Mesothelial cell of epicardium (in vitro differentiated cells): ENCODE measurements at places on chromosomes 3 and 15. TPM values are rescaled to one million over a fixed set of nuclear protein-coding genes. Genes with fewer than 3 reads are reported as not detected.

Gene ESYT3
- 5.9 to 6.9 TPM (median 6.8 TPM) in 3 replicates for total RNA-seq

Gene ADAMTS9
- total RNA-seq: 115 to 129 TPM (median 127 TPM) in 3 replicates

Gene KBTBD12
- 0.07 to 0.09 TPM in 2 of 3 replicates, not detected in the other for total RNA-seq

Gene AMOTL2
- 281 to 297 TPM (median 296 TPM) in 3 replicates for total RNA-seq

Gene IRAK2
- total RNA-seq: 0.69 to 0.97 TPM (median 0.77 TPM) in 3 replicates

Gene SUSD5
- total RNA-seq: 1.3 to 1.8 TPM (median 1.7 TPM) in 3 replicates

Gene CHRNA3
- total RNA-seq: 1.9 to 4.0 TPM (median 2.4 TPM) in 3 replicates

Gene ERC2
- 14.8 to 16.3 TPM (median 15.6 TPM) in 3 replicates for total RNA-seq

Gene GOLGA8J
- not detected in 3 replicates for total RNA-seq

Gene SELENOT
- 43.6 to 51.0 TPM (median 49.2 TPM) in 3 replicates for total RNA-seq

Gene NMNAT3
- 11.0 to 13.6 TPM (median 11.8 TPM) in 3 replicates for total RNA-seq

Gene MYL3
- 5.2 to 6.8 TPM (median 5.3 TPM) in 3 replicates for total RNA-seq

Gene EPHB1
- total RNA-seq: 1.2 to 1.7 TPM (median 1.3 TPM) in 3 replicates

- DNase-seq: no peak
- H3K27ac ChIP-seq: no peak overlapping the region
- H3K36me3 ChIP-seq: no peaks in the 10 kb centered on the region
- H3K4me1 ChIP-seq: peaks cover 3% of the 10 kb centered on the region
- peaks cover 18% of the 10 kb centered on the region for H3K27me3 ChIP-seq
- H3K4me3 ChIP-seq: no peak overlapping the region
Observed at GRCh38 chr3:34793057-34793456, 846.3 kb upstream of the ARPP21 start.

DNA sequence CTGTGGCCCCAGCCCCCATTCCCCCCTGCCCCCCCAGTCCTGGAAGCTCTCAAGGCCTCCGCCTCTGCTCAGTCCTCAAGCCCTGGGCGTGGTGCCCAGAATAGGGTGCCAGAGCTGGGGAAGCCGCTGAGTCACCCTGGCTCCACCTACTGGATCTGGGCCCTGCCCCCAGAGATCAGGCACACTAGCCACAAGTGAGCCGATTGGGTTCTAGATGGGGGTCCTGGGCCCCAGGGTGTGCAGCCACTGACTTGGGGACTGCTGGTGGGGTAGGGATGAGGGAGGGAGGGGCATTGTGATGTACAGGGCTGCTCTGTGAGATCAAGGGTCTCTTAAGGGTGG lies 5.7 kb downstream of the EIF4G1 start:
- H3K4me3 ChIP-seq: no peak overlapping the region
- H3K4me1 ChIP-seq: peaks cover 29% of the 10 kb centered on the region
- H3K27ac ChIP-seq: no peak overlapping the region
- no peaks in the 10 kb centered on the region for H3K27me3 ChIP-seq

DNA sequence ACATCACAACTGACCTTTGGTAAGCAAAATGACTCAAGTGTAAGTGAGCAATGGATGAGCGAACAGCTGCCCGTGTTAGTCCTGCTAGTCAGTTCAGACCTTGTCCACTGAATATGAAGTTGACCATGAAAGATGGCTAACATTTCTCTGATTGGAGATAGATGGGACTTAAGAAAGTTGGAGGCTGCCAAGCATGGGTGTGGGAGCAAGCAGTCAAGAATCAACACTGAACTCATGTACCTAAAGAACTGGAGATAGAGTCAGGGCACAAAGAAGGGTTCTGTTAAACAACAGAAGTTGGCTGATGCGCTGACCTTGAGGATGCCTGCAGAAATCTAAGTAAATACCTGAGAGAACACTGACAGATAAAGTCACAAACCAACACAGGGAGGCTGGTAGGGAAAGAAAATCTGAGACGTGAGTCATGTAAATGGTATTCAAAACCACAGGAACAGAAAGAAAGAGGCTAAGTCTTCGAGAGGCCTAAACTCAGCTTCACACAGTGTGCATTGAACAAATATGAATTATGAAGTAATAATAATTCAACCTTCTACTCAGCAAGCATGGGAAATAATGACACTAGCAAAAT lies 30.7 kb upstream of the ANPEP start:
- H3K4me1 ChIP-seq: peaks cover 15% of the 10 kb centered on the region
- peak overlapping the region; percentile 90 for H3K27ac ChIP-seq
- H3K27me3 ChIP-seq: no peaks in the 10 kb centered on the region
- peaks cover 29% of the 10 kb centered on the region for H3K36me3 ChIP-seq
- no peak overlapping the region for H3K4me3 ChIP-seq

GRCh38 chr15:77002954-77003912 lies 8.3 kb downstream of the PSTPIP1 start:
- no peak overlapping the region for H3K4me3 ChIP-seq
- no peaks in the 10 kb centered on the region for H3K4me1 ChIP-seq
- H3K36me3 ChIP-seq: no peaks in the 10 kb centered on the region

- H3K4me3 ChIP-seq: no peak overlapping the region
- H3K36me3 ChIP-seq: no peaks in the 10 kb centered on the region
- H3K27me3 ChIP-seq: peaks cover 4% of the 10 kb centered on the region
- H3K4me1 ChIP-seq: no peaks in the 10 kb centered on the region
Observed at GRCh38 chr3:44329946-44330345, 8.6 kb upstream of the TCAIM start.

- H3K4me3 ChIP-seq: no peak overlapping the region
- no peaks in the 10 kb centered on the region for H3K36me3 ChIP-seq
- H3K27me3 ChIP-seq: no peaks in the 10 kb centered on the region
- peaks cover 18% of the 10 kb centered on the region for H3K4me1 ChIP-seq
- H3K27ac ChIP-seq: no peak overlapping the region
Observed at GRCh38 chr3:13514639-13515435, 34.1 kb upstream of the FBLN2 start.

- H3K36me3 ChIP-seq: no peaks in the 10 kb centered on the region
- H3K4me1 ChIP-seq: no peaks in the 10 kb centered on the region
- H3K27ac ChIP-seq: no peak overlapping the region
- no peak overlapping the region for H3K4me3 ChIP-seq
- H3K27me3 ChIP-seq: no peaks in the 10 kb centered on the region
- DNase-seq: no peak
Observed at GRCh38 chr3:152346740-152347139, 78.0 kb downstream of the MBNL1 start.

DNA sequence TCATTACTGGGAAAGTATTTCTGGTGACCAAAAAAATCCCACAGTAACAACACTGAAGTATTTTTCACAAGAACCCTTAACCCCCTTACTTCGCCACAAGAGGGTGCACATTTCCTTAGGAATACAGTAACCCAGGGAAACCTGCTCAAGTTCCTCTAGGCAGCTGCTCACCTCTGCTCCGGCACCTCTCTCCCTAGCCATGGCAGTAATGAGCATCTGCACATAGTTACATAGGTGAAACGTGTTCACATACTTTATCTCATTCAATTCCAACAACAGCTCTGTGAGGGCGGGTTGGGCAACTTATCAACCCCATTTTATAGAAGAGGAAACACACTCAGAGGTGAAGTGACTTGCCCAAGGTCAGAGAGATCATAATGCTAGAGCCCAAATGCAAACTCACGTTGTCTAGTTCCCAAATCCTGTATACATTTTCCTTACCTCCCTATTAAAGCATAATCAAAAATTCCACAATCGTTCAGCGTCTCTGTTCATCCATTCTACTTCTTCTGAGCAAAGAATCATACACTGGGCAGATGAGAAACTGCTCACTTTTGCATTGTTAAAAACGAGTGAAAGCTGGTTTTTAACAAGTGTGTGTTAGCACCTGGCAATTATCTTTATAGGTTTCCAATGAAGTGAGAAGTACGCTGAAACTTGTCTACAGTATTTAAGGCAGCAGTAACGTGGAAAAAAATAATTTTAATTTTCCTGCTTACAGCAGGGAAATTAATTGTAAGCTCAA lies 90.7 kb downstream of the IGF2BP2 start:
- peak overlapping the region; percentile 91 for H3K27ac ChIP-seq
- DNase-seq: no peak
- H3K36me3 ChIP-seq: no peaks in the 10 kb centered on the region
- no peaks in the 10 kb centered on the region for H3K27me3 ChIP-seq

- DNase-seq: no peak
- no peaks in the 10 kb centered on the region for H3K36me3 ChIP-seq
- H3K27ac ChIP-seq: no peak overlapping the region
- no peaks in the 10 kb centered on the region for H3K4me1 ChIP-seq
- no peaks in the 10 kb centered on the region for H3K27me3 ChIP-seq
- no peak overlapping the region for H3K4me3 ChIP-seq
Observed at GRCh38 chr3:86702381-86702958, 288.5 kb downstream of the VGLL3 start.

GRCh38 chr3:131047582-131047981 lies 20.9 kb downstream of the NEK11 start:
- no peak for DNase-seq
- H3K27me3 ChIP-seq: no peaks in the 10 kb centered on the region
- no peak overlapping the region for H3K27ac ChIP-seq
- no peaks in the 10 kb centered on the region for H3K4me1 ChIP-seq

GRCh38 chr3:12884186-12884680 lies 42.9 kb upstream of the RPL32 start:
- H3K4me3 ChIP-seq: no peak overlapping the region
- DNase-seq: no peak
- H3K27me3 ChIP-seq: peaks cover 28% of the 10 kb centered on the region
- H3K4me1 ChIP-seq: peaks cover 4% of the 10 kb centered on the region

- H3K27ac ChIP-seq: no peak overlapping the region
- H3K36me3 ChIP-seq: no peaks in the 10 kb centered on the region
- no peak for DNase-seq
Observed at GRCh38 chr3:27990837-27991236, 250.6 kb upstream of the CMC1 start.

DNA sequence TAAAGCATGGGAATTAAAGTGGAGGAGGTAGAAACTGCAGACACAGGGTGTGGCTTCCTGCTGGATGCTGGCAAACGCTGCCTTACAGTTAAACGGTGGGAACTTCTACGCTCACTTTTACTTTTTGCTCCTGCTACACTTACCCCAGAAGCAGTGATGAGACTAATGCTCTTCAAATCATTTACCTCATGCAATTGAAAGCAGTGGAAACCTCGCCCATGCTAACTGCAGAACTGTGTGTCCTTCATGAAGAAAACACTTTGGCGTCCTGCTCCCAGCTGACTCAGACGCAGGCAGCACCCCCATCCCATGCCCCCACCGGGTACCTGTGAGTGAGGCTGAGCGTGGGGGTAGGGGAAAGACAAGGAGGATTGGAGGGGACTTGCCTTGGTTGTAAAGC lies 31.8 kb downstream of the UPK1B start:
- no peak overlapping the region for H3K4me3 ChIP-seq
- peaks cover 11% of the 10 kb centered on the region for H3K36me3 ChIP-seq
- no peaks in the 10 kb centered on the region for H3K27me3 ChIP-seq
- DNase-seq: no peak
- no peak overlapping the region for H3K27ac ChIP-seq

DNA sequence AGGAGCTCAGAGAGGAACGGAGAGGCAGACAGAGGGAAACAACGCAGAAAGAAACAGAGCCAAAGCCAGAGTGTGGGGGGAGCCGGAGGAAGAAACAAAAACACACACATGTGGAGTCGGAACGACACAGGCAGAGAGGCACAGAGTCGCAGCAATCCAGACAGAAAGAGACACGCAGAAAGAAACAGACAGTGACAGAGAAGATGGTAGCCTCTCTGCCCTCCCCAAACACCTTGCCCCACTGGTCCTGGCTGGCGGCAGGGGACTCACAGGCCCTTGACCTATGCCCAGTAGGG lies 1.7 kb downstream of the NCKIPSD start:
- peak overlapping the region; percentile 87 for H3K4me3 ChIP-seq
- no peaks in the 10 kb centered on the region for H3K27me3 ChIP-seq
- no peak for DNase-seq
- peaks cover 29% of the 10 kb centered on the region for H3K4me1 ChIP-seq
- H3K27ac ChIP-seq: peak overlapping the region; percentile 95
- H3K36me3 ChIP-seq: peaks cover 27% of the 10 kb centered on the region

DNA sequence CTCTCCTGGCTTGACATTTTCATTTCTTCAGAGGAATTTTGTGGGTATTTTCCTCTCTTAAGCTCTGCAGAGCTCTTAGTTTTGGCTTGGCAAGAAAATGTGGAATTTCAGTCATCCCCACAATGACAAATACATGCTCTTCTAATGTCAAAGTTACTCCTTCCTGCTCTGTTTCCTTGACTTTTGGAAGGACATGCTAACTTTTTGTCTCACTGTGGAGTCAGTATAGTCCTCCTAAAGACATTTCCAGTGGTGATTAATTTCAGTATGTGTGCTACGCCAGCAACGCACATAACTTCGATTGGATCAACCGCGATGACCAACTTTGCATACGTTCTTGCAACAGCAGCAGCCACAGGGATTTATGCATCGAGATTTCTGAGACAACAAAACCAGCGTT lies 13.3 kb downstream of the EBLN2 start:
- H3K36me3 ChIP-seq: no peaks in the 10 kb centered on the region
- H3K4me1 ChIP-seq: peaks cover 8% of the 10 kb centered on the region
- H3K27ac ChIP-seq: no peak overlapping the region
- DNase-seq: no peak
- no peaks in the 10 kb centered on the region for H3K27me3 ChIP-seq

DNA sequence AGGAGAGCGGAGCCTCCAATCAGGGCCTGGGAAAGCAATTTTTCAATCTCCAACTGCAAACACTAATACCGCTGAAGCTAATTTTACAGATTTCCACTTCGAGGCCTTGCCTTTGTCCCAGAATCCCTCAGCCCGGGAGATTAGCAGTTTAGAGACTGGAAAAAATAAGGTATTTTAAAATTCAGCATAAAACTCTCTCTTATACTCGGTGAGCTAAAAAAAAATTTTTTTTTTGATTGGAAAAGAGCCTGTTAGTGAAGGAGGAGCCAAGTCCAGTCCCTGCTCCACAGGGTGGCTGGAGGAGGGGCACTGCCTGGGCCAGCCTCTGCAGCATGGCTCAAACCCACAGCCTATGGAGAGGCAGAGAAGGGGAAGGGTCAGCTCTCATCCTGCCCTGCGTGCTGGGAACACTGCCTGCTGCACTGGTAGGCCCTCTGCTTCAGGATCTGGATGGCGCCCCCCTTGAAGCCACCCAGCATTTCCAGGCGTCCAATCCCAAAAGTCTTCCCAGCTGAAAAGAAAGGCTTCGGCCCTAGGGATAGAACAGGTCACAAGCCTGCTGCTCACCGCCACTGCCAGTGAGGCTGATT lies 48.9 kb downstream of the CACNA2D2 start:
- H3K36me3 ChIP-seq: no peaks in the 10 kb centered on the region
- DNase-seq: no peak
- peaks cover 4% of the 10 kb centered on the region for H3K27me3 ChIP-seq
- H3K27ac ChIP-seq: no peak overlapping the region

DNA sequence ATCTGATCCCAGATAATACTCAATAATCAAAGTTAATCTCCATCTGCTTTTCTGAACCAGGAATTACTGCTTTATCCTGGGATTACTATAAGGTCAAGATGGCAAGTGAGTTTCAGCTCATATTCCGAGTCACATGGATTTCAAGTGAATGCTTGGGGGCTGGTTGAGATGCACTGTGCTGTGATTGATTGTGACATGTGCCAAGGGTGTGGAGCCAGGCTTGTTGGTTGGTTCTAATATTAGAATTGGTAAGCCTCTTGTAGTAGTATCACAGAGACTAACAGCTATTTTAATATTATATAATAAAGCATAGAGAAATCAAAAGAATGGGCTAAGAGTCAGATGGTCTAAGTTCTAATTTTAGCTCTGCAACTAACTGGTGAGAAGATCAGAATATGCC lies 74.2 kb upstream of the ICE2 start:
- no peak overlapping the region for H3K4me3 ChIP-seq
- peaks cover 13% of the 10 kb centered on the region for H3K4me1 ChIP-seq
- peaks cover 2% of the 10 kb centered on the region for H3K36me3 ChIP-seq
- H3K27ac ChIP-seq: no peak overlapping the region
- DNase-seq: no peak
- no peaks in the 10 kb centered on the region for H3K27me3 ChIP-seq
